NCI-H2029 treated with DMSO at 0.1 percent for 48 hours (cell line): ENCODE measurements at places on chromosomes 13 and 19.
A peak's percentile ranks its signal among the peaks of the same experiment; 100 is the strongest.

- DNase-seq = no peak
Observed at GRCh38 chr13:34152409-34152808, 334.5 kb downstream of the RFC3 start.

- DNase-seq = no peak
Observed at GRCh38 chr19:36266375-36266961, 51.6 kb downstream of the ZNF146 start.

DNA sequence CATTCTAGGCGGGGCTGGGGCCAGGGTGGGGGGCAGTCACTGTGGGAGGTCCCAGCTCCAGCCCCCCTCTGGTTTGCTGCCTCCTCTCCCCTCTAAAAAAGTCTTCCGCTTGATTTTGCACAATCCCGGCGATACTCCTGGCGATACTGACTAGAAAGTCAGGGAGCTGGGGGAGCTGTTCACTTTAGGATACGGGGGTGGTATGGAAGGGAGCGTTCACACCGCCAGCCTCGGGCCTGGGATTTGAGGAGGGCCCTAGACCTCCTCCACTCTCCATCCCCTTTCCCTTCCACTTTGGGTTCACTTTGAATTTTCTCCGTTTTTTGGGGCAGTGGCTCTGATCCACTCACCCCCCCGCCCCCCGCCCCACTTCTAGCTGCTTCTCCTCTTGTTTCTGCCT, 35.0 kb downstream of the KEAP1 start:
- DNase-seq = no peak

- DNase-seq = no peak
Observed at GRCh38 chr19:21430675-21431074, 33.7 kb downstream of the ZNF493 start.

DNA sequence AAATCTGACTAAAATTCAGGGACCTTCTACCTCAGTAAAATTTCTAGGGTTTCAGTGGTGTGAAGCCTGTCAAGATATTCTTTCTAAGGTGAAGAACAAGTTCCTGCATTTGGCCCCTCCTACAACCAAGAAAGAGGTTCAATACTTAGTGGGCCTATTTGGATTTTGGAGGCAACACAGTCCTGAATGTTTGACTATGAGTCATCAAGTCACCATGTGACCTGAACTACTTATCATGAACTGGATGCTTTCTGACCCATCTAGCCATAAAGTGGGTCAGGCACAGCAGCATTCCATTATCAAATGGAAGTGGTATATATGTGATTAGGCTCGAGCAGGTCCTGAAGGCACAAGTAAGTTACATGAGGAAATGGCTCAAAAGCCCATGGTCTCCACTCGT, 163.0 kb upstream of the IRS2 start:
- DNase-seq = no peak

GRCh38 chr13:46146898-46147297, 35.1 kb downstream of the LCP1 start:
- no peak for DNase-seq

GRCh38 chr13:107854880-107855279, 360.5 kb downstream of the LIG4 start:
- no peak for DNase-seq

- DNase-seq = no peak
Observed at GRCh38 chr13:33197541-33197971, 88.0 kb downstream of the STARD13 start.

GRCh38 chr13:83943530-83944279, 61.4 kb upstream of the SLITRK1 start:
- DNase-seq = no peak

DNA sequence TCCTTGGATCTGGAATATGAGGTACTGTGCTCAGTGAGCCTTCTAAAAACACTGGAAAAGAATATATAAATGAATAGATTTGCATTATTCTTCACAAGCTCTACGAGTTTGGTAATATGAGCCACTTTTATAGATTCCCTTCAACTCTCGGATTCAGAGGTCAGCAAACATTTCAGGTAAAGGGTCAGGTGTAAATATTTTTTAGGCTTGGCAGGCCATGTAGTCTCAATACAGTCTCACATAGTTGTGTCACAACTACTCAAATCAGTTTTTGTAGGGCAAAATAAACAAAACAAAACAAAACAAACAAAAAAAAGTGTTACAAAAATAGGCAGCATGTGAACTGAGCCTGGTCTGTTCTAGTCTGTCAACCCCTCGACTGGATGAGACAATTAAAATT, 57.4 kb downstream of the PSPC1 start:
- no peak for DNase-seq

DNA sequence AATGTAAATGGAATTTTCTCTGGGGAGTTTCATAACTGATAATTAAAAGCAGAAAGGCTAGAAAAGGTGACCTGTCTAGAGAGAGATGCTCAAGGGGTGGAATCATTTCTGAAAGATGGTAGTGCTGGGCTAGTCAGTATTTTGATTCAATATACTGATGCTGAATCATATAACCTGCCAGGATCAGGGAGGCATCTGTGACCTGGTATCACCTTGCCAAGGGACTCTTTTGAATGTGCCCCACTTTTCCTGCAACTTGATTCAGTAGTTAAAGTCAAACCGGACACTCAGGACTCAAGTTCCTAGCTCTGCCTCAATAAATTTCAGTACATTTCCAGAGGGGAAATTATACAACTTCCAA, 15.8 kb downstream of the LCP1 start:
- no peak for DNase-seq

DNA sequence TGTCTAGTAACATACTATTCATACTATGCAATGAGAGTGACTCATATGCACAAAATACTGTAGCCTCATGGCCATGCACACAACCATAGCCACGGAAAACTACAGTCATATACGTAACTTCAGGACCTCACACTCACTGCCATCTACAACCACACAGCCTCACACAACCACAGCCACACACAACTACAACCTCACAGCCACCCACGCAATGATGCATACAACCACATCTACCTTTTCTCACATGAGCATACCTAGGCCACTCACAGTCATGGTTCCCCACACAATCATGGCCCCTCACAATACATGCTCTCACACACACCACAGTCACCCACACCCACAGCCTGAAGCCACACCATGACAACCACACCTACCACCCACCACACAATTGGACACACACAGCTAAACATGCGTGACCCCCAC, 8.7 kb upstream of the TNFSF14 start:
- no peak for DNase-seq

GRCh38 chr13:32911506-32911905, 104.7 kb upstream of the KL start:
- peak; percentile 0 for DNase-seq

DNA sequence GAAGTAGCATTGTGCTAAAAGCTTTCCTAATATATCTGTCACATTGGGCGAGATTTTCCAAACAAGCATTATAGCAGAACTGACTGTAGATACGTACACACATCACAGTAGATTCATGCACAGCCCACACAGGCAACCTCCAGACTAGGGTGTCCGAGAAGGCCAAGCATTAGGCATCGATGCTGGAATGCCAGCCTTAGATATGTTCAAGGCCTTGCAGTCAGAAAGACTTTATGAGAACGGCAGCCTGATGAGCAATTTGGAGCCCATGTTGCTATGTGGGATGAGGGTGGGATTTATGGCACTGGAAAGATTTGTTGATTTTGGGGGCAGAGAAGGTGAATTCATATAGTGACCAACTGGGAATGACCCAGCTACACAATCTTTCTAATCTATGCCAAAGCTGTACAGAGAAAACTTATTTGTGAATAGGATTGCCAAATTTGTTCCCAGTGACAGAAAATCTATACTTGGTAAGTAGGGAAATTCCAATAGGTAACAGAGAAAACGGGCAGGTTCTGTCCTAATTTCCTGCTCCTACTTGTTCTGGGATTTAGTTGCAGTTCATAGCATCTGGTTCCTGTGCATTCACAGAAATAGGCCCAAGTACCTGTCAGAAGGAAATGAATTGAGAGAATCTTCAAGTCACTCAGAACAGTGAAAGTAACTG, 31.0 kb upstream of the SPRY2 start:
- no peak for DNase-seq

- DNase-seq = peak; percentile 7
Observed at GRCh38 chr19:51777570-51778462, 16.8 kb downstream of the FPR2 start.

DNA sequence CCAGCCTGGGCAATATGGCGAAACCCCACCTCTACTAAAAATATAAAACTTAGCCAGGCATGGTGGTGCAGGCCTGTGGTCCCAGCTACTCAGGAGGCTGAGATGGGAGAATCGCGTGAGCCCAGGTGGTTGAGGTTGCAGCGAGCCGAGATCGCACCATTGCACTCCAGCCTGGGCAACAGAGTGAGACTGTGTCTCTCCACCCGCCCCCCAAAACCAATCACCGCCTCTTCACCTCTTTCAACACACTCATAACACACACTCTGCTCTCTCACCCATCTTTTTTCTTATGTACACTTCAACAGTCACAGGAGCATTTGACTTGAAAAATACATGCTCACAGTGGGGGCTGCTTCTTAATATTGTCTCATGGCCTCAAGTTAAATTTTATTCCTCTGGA, 76.8 kb downstream of the ESD start:
- no peak for DNase-seq

DNA sequence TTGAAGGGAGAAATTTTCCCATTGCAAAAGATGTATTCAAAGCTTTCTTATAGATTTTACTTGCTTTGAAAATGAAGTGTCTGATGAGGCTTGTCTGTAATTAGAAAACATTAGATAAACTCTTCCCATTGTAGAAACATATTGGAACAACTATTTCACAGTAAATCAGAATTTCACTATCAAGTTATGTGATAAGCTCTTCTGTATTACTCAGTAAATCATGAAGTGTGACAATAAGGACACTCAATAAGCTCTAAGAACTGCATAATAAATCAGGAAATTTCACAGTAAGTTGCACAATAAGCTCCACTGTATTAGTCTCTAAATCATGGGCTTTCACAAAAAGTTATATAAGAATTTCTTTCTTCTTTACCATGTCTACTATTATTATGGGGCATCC, 1546.6 kb downstream of the SLITRK5 start:
- DNase-seq = no peak

- no peak for DNase-seq
Observed at GRCh38 chr13:37069597-37070103, 10.2 kb upstream of the SUPT20H start.

DNA sequence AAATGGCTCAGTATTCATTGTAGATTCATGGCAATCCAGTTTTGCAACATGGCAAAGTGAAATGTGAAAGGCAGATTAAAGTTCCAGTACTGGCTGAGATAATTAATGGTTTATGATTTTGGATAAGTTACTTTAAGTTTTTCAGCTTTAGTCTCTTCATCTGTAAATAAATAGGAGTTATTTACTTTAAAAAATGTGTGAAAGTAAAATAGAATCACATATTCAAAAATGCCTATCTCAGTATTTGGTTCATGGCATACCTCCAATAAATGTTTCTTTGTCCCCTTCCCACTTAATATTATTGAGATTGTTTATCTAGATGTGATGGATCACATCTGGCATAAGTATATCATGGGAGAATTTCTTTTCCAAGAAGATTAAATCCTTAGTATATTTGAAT, 426.0 kb downstream of the GPC5 start:
- no peak for DNase-seq

DNA sequence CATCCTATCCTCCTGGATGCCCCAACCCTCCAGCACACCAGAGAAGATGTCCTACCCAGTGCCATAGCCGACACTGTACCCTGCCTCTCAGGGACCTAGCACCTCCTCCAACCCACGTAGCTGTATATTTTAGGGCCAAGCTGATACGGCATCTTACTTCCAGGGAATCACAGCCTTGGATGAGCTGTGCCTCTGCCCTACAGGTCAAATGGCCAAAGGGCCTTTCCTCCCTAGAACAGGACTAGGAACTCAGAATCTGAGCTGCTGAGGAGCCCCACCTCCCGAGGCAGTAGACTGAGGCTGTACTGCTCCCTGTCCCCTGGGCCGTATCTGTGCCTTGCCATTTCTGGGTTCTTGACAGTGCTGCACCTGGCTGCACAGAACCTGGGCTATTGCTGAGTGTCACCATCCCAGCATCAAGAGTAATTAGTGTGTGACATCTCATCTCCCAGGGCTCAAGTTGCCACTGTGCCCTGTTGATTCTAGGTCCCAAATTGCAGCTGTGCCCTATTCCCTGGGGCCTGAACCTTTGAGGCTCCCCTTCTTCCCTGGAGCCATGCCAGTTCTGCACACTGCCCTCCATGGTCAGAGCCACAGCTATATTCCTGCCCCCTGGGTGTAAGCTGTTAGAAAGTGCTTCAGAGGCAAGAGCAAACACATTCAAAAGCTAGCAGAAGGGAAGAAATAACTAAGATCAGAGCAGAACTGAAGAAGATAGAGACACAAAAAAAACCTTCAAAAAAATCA, 41.0 kb downstream of the VWA8 start:
- DNase-seq = no peak

GRCh38 chr19:36837176-36837905, 846 bp downstream of the ZNF790 start:
- DNase-seq = no peak

DNA sequence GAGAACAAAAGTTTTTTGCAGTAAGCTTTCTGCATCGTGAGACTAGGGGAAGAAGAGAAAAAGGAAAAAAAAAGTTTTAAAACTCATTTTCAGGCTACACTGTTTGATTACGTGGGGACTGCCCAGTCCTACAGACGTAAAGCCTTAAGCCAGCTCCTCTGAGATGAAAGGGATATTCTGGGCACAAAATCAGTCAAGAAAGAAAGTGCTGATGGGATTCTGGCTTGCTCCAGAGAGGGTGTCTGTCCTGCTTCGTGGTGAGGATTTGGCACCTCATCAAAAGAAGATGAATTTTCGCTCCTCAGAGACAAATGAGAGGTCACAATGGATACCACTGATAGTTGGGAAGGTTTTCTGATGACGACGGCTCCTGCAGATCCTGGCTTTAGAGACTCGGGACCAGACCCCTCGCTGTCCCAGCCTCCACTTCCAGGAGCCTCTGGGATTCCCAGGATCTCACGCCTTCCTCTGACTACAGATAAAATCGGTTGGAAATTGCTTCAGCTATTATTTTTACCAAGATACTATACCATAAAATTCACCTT, 9.7 kb downstream of the TEX29 start:
- no peak for DNase-seq

- DNase-seq = no peak
Observed at GRCh38 chr19:15437355-15438123, 12.2 kb downstream of the WIZ start.

- DNase-seq = no peak
Observed at GRCh38 chr13:60043262-60043661, 120.5 kb downstream of the DIAPH3 start.

- DNase-seq = peak; percentile 7
Observed at GRCh38 chr19:1173845-1174809, at the start of gene SBNO2. Gene SBNO2, minus strand, starts transcription at chr19:1174268. Its CDS starts 19,992 bp downstream, at chr19:1154276.

- no peak for DNase-seq
Observed at GRCh38 chr19:19747357-19748220, 14.7 kb upstream of the ZNF14 start.
